ENCODE measurements at places on chromosomes 1 and 21.
A peak's percentile ranks its signal among the peaks of the same experiment; 100 is the strongest.

DNA sequence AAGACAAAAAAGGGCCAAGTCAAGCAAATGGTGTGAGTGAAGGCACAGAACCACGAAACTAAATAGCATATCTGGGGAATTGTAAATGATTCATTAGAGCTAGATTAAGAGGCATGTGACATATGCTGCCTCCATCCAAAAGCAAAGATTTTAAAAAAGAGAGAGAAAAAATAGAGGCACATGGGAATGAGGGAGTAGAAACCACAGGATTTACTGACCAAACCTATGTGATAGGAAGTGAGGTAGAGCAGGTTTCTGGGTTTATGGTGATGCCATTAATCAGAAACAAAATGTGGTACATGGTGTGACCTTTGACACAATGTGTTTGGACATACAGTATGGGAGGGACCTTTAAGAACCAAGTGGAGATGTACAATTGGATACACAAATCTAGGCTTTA is 13.6 kb downstream of the C1orf52 start:
- DNase-seq = no peak

GRCh38 chr1:158177700-158178450 is 2.8 kb upstream of the CD1D start:
- no peak for DNase-seq

GRCh38 chr1:63789856-63790605 is 16.2 kb downstream of the ROR1 start:
- DNase-seq = no peak

- DNase-seq = no peak
Measured at GRCh38 chr1:62724430-62724829, 36.2 kb upstream of the DOCK7 start.

- DNase-seq = peak; percentile 55
Measured at GRCh38 chr1:152001631-152002584, 8.2 kb upstream of the S100A10 start.

- no peak for DNase-seq
Measured at GRCh38 chr1:35615440-35615839, 25.9 kb downstream of the PSMB2 start.

- DNase-seq = no peak
Measured at GRCh38 chr1:156854634-156855033, 4.3 kb downstream of the INSRR start.

DNA sequence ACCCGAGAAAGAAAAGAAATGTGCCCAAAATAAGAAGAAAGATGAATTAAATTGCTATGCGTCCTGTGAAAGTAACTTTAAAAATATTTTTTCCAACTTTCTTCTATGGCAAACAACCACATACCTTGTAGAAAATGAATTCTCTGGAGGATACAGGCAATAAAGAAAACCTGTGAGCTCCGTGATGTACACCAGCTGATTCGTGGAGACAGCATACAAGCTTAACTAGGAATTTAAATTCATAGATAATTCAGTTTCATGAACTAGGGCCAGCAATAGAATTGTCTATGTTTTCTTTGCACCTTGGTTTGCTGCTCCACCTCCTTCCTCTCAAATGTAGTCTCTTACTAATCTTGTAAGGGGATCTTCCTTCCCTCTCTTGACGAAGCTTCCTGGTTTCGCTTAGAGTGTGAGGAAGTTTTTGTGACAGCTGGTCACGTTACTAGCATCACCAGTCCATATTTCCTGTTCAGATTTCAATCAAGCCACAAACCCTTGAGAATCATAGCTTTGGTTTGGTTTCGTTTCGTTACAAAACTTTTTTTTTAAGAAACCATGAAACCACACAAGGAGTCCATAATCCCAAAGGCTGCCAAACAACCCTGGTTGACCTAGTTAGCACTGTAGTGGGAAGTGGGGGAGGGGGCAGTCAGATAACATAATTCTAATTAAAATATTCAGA is 35.8 kb downstream of the GREM2 start:
- no peak for DNase-seq

DNA sequence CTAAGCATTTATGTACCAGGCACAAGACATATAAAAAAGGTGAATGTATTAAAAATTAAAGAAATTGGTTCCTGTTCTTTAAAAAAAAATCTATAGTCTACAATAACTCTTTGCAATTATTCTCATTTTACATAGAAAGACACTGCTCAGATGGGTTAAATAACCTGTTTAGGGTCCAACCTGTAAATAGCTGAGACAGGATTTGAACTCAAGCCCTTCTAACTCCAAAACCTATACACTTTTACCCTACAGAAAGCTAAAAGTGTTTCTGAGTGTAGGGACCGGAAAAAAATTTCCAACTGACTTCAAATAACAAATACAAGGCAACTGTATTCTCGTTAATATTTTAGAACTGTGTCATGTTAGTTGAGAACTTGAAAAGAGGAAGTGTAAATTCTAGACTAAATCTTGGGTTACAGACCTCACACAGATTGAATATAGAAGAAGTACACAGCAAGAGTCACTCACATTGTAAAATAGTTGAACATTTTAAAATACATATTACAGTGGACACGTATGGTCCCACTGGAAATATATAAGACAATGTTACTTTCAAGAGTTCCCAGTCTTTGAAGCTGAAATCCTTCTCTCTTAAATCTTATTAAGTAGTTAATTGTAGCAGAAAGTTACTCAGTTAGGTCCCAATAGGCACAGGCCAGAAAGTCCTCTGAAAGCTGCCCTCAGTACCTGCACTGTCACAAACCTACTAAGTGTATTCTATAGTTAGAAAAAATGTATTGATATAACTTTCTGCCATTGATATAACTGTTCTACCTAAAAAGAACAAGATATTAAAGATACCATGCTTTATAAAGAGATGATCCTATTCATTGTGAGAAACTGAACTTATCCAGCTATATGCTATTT is 7.3 kb downstream of the EDEM3 start:
- no peak for DNase-seq

DNA sequence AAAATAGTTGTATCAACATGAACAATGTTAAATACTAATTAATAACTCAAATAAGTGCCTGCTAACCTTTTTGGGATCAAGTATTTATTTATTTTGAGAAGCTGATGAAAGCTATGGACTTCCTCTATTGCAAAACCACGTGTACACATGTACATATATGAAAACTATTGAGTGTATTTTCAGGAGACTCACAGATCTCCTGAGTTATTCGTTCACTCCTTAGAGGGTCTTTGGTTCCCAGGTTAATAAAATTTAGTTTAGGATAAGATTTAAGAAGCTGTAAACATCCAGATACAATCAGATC is 130.5 kb downstream of the DISC1 start:
- no peak for DNase-seq

DNA sequence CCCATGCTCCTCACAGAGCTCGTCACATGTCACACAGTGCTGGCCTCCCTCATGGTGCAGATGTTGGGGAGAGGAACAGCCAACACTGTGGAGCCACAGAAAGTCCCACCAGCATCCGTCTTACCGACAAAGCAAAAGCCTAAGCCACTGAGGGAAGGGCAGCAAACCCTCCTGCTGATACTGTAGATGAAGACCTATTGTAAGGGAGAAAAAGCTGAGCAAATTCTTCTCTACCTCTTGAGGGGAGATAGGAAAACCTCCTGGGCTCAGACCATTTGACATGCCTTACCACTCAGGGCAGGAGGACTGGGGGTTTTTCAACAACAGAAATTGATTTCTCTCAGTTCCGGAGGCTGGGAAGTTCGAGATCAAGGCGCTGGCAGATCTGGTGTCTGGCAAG is 95.9 kb downstream of the WDR64 start:
- DNase-seq = no peak

GRCh38 chr1:203402629-203403337 is 51.9 kb upstream of the FMOD start:
- no peak for DNase-seq

All from stimulated activated CD8-positive, alpha-beta memory T cell treated with anti-CD3 and anti-CD28 coated beads, Interleukin-4, amount 100 ng/mL, for 1 hour (primary cell).